ENCODE measurements at places on chromosomes 11 and 22.
A peak's percentile ranks its signal among the peaks of the same experiment; 100 is the strongest.

DNA sequence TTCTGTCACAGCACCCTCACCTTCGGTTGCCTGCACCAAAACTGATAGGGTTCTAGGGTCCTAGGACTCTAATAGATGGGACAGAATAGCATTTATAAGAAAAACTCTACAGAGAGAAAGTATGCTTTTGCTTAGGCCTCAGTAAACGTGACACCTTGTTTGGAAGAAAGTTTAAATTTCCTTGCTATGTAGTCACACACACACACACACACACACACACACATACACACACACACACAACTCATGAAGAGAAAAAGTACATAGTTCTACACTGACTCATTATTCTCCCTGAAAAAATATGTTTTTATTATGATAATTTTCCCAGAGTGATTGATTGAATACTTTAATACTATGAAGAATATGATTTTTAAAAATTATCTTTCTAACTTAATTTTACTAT, 220.8 kb upstream of the SNX19 start:
- no peak for DNase-seq

GRCh38 chr11:72209101-72209500, 7.5 kb upstream of the FOLR2 start:
- no peak for DNase-seq

GRCh38 chr11:123696183-123696582, 41.8 kb upstream of the SCN3B start:
- DNase-seq = no peak

GRCh38 chr11:78539506-78539905, 35.2 kb downstream of the NARS2 start:
- DNase-seq = no peak

DNA sequence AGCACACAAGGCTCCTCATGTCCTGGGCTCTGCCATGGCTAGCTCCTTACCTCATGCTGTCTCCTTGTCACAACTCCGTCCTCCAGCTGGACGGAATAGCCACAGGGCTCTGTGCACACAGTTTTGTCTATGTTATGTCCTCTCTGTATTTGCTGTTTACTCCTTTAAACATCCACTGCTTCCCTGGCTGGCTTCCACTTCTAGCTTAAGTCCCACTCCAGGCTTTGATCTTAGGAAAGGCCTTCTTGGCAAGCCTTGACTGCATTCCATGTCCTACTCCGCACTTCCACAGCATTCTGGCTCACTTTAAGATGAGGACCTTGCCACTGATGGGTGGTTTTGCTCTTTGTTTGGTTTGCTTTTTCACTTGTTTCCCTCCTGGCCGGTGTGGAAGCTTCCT, 22.9 kb upstream of the ROBO3 start:
- DNase-seq = no peak

DNA sequence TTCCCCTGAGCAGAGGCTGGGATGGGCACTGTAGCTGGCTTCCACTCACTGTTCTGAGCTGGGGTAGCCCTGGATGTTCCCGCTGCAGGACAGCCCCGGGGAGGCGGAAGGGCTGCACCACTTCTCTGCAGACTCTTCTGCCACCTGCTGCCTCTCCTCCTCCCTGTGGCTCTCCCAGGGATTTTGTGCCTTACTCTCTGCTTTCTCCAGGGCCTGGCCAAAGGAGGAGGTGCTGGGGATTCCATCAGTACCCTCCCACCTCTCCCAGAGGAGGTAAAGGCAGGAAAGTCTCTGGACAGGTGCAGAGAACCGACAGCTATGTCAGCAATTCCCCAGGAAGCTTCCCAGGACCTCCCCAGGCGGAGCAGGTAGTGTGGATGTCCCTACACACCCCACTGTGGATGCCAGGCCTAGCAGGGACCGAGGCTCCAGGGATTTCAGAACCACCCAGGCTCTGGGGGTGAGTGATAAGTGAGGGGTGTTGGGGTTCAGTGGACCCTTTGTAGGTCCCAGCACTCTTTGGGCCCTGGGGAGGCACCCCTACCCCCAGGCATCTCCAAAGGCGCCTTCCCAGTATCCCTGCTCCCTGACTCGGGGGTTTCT, 11.3 kb downstream of the DUSP8 start:
- no peak for DNase-seq

GRCh38 chr11:41788177-41788576, 328.7 kb upstream of the LRRC4C start:
- DNase-seq = no peak

GRCh38 chr11:103601225-103601846, 435.1 kb upstream of the DDI1 start:
- peak; percentile 4 for DNase-seq

GRCh38 chr22:38164551-38164918, 17.1 kb downstream of the PLA2G6 start:
- DNase-seq = no peak

GRCh38 chr11:119791701-119792151, 62.7 kb upstream of the NECTIN1 start:
- no peak for DNase-seq

GRCh38 chr11:116513278-116513823, 259.4 kb downstream of the BUD13 start:
- no peak for DNase-seq

DNA sequence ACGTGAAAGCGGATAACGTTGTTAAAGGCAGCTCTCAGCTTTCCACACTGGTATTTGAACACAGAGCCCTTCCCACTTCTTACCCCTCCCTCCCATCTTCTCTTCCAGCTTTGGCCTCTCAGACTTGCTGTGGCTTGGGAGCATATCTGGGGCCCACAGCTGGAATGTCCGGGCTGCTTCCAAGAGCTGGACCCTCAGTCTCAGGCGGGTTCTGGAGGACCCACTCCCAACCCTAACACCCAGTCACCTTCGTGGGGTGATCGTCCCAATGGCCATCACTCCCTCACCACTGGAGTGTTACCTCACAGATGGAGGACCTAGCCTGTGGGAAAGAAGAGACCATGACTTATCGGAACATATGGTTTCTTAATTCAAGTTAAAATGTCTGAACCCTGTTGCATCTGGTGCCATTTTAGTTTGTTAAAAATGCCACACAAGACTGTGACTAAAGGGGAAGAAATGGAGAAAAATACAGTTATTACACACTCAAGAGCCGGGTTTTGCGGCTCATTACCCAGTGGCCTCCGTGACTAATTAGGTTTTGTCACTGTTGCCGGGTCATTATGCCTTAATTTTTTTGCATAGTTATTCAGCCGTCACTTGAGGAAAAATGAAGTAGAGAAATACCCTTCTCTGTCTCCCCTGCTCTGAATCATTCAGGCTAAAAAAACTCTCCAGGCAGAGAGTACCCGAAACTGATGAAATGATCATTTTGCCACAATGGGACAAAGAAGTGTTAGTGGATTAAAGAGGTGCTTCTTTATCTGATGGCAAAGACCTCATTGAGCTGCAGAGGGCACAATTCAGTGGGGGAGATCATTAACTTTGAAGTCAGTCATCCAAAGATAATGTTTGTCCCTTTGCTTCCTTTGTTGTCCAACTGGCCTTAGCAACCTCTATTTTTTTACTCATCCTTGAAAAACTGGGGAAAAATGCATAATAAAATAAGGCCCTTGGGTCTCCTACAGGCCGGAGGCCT, 87.2 kb upstream of the HTATIP2 start:
- no peak for DNase-seq

DNA sequence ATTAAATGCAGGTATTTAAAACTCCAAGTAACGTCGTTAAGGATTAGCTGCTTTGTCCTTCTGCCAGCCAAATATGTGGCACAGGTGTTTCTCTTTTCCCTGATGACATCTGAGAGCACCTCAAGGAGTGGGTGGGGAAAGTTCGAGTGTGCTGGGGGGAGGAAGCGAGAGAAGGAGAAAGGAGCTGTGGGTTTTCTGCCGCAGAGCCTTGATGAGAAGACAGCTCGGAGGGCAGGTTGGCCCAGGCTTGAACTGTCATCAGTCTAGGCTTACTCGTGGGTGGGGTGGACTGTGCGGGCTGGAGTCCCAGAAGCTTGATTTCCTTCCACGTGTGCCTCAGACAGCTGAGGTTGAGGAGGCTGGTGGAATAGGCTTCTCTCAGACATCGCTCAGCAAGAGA, 15.2 kb upstream of the SORL1-AS1 start:
- DNase-seq = no peak

GRCh38 chr11:102421261-102421660, 31.3 kb downstream of the TMEM123 start:
- DNase-seq = no peak

GRCh38 chr22:28829358-28830181, 29.2 kb upstream of the XBP1 start:
- DNase-seq = peak; percentile 44

Data from activated CD4-positive, CD25-positive, alpha-beta regulatory T cell (primary cell).